ENCODE measurements at places on chromosomes 4 and X.
A peak's percentile ranks its signal among the peaks of the same experiment; 100 is the strongest.

DNA sequence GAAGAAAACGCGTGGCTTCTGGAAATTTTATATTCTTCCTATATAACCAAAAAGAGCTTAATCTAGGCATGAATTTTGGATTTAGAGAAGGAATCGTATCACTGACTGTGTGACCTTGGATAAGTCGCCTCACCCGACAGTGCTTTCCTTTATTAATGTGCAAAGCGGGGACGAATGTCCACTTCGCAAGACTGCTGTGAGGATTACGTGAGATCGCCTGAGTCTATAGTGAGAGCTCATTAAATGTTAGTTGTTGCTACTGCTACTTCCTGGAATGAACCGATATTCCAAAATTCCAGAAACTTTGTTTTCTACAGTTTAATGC is 448 bp upstream of the TBC1D8B start:
- DNase-seq = no peak

- no peak for DNase-seq
Observed at GRCh38 chrX:65610481-65610880, 57.0 kb upstream of the MSN start.

GRCh38 chrX:65148232-65148631 is 172.0 kb upstream of the ZC4H2 start:
- DNase-seq = no peak

- DNase-seq = no peak
Observed at GRCh38 chr4:123776267-123776666, 379.7 kb downstream of the SPRY1 start.

- no peak for DNase-seq
Observed at GRCh38 chr4:113673450-113673849, 88.1 kb downstream of the CAMK2D start.

- DNase-seq = no peak
Observed at GRCh38 chr4:48591372-48591771, 101.3 kb downstream of the ZAR1 start.

- DNase-seq = no peak
Observed at GRCh38 chr4:102444752-102445151, 56.4 kb upstream of the NFKB1 start.

DNA sequence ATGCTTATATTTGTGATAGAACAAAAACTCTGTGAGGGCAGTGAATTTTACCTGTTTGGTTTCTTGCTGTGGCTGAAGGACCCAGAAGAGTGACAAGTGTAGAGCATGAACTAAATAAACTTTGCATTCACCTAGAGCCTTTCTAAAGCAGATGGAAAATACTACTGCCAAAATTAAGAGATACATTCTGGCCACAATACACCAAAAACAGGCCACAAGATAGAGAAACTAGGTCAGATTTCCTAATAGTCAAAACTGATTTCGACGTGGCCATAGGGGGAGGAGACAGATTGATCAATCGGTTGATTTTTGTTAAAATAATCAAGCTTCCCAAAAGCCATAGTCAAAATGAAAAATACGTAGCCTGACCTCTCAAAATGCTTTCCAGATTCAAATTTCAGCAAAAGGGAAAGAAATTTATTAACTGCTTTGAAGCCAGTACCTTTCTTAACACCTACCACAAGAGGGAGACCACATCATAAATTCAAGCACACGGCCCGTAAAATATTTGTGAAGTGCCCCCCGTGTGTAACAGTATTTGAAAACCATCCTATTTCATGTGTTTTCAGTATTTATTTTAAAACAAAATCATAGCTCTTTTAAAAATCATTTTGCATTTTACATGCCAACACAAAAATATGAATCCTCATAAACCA is 132.4 kb downstream of the CORIN start:
- no peak for DNase-seq

DNA sequence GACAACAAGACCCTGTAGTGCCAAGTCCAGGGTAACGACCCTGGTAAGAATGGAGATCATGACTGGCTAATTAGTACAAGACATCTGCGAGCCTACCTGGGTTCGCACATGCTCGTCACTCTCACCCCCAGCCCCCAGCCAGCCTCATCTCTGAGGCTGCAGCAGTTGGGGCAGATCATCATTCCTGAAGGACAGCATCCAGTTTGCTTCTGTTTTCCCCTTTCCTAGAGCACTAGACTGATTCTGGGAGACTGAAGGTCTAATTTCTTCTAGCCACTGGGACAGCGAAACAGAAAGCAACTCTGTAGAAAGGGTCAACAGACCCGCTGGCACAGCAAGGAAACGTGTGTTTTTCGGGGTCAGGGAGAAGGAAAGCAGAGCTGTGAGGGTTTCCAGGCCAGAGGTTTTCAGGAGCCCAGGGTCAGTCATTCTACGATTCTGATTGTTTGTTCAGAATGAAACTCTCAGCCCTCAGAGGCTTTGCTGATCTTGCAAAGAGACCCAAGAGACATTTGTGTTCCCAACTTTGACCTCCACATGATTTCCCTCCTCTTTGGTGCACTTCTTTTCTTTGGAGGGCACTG is 343.1 kb upstream of the NOCT start:
- DNase-seq = no peak

DNA sequence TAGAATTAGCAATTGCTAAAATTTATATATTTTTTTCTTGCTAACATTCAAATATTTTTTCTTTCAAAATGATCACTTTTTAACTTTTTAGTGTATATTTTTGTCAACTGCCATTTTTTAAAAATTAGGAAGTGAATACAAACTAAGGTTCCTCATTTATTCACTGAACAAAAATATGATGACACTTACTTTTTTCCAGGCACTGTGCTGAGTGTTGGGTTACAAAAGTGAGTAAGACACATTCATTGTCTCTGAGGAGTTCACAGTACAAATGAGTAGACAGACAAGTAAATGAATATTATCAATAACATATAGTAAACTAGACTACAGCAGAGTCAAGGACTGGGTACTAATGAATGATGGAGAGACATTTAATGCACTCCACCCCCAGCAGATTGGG is 543.5 kb downstream of the PDHA2 start:
- no peak for DNase-seq

GRCh38 chr4:8316911-8317351 is 47.4 kb downstream of the HTRA3 start:
- no peak for DNase-seq

GRCh38 chrX:94121799-94122198 is 447.8 kb downstream of the FAM133A start:
- DNase-seq = no peak

DNA sequence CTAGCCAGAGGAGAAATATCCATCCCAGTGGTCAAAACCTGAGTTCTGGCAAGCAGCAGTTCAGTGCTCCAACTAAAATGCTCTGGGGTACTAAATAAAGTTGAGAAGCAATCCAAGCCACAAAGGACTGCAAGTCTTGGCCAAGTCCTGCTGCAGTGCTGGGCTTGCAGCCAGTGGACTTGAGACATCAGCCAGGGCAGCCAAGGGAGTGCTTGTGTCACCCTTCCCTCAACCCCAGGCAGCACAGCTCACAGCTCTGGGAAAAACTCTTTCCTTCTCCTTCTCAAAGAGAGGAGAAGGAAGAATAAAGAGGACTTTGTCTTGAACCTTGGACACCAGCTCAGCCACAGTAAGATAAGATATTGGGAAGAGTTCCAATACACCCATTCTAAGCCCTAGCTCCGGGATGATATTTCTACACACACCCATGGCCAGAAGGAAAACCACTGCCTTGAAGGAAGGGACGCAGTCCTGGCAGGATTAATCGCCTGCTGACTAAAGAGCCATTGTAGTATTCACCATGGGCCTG is 99.8 kb downstream of the PTCHD1 start:
- peak; percentile 46 for DNase-seq

Data from midbrain (tissue), 1 donor.